ENCODE measurements at places on chromosomes 13 and 19. TPM values are rescaled to one million over a fixed set of nuclear protein-coding genes. Genes with fewer than 3 reads are reported as not detected.

The SLAIN1 gene
- total RNA-seq, result 25.7 TPM

The SOX1 gene
- total RNA-seq, result not detected

The ERICH4 gene
- total RNA-seq, result not detected

The CABP5 gene
- 0.38 TPM for total RNA-seq

The COL4A1 gene
- total RNA-seq, result not detected

The ZNF235 gene
- total RNA-seq, result 11.6 TPM

The SHANK1 gene
- 0.75 TPM for total RNA-seq

The SYNE4 gene
- total RNA-seq, result 1.5 TPM

The PABPC3 gene
- 0.18 TPM for total RNA-seq

The GIPC3 gene
- total RNA-seq, result 0.28 TPM

DNA sequence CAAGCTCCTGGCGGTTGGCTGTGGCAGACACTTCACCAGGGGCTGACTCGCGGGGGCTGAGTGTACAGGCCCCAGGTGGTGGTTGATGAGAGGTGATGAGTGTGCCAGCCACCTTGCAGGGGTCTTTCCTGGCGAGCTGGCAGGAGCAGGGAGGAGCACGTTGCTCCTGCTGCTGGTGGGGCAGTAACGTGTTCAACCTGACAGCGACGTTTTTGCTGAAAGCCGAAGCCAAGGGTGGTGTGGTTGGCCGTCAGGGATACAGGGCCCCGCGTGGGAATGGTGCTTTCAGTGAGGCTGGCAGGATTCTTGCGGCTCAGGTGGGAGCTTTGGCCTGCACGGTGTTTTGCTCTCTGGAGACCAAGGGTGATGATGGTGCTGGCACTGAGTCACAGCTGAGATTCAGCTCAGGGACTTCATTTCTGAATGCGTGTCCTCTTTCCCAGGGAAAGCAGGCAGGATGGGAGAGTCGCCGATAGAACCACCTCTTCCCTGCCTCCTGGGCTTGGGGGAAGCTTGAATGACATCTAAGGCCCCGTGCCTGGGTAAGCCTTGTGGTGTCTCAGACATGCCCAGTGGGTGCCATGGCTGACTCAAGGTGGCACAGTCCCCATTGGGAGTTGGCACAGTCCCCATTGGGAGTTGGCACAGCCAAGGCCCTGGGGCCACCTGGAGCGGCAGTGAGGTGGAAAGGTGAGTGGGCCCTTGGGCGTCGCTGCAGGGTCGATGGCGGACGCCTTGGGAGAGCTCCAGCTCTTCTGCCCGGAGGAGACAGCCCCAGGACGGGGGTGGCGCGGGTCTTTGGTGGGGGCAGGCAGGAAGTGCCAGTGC lies 8.8 kb downstream of the DAZAP1 start:
- DNase-seq, result no peak

- no peak for DNase-seq
Observed at GRCh38 chr19:49858088-49858985, 7.4 kb downstream of the PTOV1 start.

DNA sequence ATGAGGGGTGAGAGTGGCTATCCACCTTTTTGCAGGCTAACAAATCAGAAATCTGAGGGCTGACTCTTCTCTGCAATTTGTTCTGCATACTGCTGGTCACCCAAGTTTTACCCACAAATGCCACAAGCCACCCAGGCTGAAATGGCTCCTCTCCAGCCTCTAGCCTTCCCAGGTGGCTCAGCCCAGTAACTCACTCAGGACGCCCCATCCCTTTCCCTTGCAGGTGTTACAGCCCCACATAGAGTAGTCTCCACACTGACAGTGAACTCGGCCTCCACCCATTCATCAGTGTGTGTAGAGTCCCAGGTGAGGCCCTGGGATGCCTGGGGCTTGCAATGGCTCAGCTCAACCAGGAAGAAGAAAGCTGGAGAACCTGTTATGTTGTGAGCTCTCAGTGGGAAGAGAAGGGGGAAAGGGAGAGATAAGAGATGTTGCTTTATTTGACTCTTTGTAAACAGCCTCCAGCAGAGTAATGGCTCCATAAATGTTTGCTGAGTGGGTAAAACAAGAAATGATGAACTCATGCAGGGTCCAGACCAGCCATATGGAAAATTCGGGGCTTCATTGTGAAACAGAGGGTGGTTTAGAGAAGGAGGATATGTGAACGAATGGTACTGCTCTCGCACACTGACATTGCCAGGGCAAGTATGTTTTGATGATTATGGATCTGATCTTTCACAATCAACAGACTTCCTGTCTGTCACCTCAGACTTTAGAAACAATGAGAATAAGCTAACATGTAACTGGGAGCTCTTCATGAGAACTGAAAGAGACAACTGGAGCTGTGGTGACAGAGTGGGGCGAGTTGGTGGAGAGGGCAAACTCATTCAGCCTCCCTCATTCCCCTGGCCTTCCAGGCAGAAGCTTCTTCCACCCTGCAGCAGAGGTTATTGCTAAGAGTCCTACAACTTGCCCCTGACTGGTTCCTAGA lies 74.2 kb upstream of the RFC3 start:
- peak; percentile 41 for DNase-seq

DNA sequence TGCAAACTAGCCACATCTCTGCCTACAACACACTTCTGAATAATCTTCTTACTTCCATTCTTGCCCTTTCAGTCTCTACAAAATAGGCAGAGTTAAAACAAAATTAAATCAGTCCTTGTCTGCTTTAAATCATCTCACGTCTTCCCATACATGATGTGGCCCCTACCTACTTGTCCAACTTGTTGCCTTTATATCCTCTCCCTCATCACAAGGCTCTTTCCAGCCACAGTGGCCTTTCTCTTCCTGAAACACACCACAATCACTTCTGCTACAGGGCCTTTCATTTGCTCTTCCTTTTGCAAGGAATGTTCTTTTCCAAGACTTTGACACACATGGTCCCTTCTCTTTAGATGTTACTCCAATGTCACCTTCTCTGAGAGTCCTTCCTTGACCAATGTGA lies 1.7 kb downstream of the RBM26 start:
- DNase-seq, result no peak

GRCh38 chr13:40315416-40316064 lies 350.9 kb downstream of the FOXO1 start:
- DNase-seq, result peak; percentile 80

DNA sequence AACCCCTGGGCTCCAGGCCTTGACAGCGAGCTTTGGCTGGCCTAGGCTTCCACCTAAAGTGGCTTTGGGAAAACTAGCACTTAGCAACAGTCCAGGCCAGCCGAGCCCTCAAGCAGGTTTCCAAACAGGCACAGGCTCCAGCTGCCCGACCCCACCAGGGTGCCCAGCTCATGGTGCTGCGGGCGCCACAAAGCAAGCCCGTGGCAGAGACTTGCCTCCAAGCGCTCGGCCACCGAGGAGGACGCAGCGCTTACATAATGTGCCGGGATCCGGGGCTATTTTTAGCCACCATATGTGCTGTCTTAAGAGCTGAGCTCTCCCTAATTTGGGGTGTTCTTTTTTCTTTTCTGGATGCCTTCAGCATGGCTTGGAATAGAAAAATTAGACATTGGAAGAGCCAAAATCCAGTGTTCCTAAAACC lies 56.1 kb upstream of the F7 start:
- no peak for DNase-seq

DNA sequence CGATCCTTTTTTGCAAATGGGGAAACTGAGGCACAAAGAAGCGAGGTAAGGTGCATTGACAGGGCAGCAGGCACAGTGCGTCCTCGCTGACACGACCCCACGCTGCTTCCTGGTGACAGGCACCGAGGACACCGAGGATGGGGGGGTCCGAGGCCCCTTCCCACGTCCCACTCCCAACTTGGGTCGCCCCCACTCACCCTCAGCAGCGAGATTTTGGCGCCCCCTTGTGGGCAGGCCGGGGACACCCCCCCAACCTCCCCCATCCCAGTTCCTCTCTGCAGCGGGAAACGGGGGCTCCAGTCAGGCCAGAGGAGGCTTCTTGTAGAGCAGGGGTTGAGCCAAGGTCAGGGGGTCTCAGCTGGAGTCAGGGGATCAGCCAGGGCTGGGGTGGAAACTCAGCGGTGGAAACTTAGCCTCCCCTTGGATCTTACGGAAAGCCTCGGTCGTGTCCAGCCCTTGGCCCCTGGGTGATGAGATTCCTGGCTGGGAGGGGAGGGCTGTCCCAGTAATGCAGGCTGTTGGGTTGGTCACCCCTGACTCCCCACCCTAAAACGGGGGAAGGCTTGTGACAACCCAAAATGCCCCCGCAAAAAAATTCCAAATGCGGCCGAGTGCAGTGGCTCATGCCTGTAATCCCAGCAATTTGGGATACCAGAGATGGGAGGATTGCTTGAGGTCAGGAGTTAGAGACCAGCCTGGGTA lies 8.2 kb downstream of the SMIM24 start:
- peak; percentile 30 for DNase-seq

- no peak for DNase-seq
Observed at GRCh38 chr13:107960301-107960700, 255.0 kb downstream of the LIG4 start.

DNA sequence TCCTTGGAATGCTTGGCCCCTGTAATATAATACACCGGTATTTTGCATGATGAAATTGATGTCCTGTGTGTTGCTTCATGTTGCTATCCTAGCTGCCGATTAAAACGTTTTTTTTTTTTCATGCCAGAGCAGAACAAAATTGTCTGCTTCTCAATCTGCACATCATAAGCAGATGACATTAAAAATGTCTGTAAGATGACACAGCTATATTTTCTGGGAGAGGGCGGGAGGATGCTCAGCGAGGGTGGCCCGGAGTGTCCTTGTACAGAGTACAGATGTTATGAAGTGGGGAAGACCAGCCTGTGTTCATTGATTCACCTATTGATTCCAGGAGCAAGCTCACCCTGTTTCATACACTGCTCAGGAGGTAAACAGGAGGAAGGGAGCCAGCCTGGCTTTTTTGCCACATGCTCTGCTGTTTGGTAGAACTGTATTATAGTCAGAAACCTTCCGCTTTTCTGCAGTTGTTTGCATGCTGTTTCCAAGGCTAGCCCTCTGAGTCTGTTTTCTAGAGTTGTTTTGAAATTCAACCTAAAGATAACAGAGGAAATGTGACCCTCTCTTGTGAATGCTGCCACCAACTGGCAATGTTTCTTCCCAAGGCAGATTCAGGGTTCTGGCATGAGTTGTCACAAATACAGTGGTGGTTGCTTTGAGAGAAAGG lies 4.7 kb upstream of the IRS2 start:
- DNase-seq, result no peak

DNA sequence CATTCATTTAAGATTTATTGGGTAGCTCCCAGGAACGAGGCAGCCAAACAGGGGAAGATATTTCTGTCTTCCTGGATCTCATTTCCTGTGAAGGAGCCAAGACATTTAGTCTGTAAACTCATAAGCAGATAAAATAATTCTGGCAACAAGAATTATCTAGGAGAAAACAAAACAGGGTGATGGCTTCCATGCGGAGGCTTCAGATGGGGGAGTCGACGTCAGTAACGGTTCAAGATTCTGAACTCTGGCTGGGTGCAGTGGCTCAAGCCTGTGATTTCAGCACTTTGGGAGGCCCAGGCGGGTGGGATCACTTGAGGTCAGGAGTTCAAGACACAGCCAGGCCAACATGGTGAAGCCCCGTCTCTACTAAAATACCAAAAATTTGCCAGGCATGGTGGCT lies 1.3 kb downstream of the GNA15 start:
- no peak for DNase-seq

- no peak for DNase-seq
Observed at GRCh38 chr19:9323557-9323918, 441 bp upstream of the ZNF559 start.

GRCh38 chr13:76499891-76500290 lies 386.3 kb downstream of the KCTD12 start:
- no peak for DNase-seq

DNA sequence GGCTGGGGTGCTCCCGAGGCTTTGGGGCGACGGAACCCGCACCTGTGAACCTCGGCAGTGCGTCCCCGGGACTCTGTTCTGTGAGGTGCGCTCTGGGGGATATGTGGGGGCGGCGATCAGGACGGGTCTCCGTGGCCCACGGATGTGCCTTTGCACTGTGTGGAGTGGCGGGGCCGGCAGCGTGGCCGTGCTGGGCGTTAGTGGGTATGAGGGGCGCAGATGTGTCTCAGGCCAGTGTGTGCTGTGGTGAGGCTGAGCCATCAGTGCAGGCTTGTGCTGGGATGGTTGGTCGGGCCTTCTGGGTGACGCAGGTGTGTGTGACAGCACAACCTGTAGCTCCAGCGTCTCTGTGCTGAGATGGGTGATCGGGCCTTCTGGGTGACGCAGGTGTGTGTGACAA lies 16.9 kb downstream of the ZNF331 start:
- no peak for DNase-seq

- no peak for DNase-seq
Observed at GRCh38 chr19:39150807-39151600, 25.4 kb downstream of the PAK4 start.

DNA sequence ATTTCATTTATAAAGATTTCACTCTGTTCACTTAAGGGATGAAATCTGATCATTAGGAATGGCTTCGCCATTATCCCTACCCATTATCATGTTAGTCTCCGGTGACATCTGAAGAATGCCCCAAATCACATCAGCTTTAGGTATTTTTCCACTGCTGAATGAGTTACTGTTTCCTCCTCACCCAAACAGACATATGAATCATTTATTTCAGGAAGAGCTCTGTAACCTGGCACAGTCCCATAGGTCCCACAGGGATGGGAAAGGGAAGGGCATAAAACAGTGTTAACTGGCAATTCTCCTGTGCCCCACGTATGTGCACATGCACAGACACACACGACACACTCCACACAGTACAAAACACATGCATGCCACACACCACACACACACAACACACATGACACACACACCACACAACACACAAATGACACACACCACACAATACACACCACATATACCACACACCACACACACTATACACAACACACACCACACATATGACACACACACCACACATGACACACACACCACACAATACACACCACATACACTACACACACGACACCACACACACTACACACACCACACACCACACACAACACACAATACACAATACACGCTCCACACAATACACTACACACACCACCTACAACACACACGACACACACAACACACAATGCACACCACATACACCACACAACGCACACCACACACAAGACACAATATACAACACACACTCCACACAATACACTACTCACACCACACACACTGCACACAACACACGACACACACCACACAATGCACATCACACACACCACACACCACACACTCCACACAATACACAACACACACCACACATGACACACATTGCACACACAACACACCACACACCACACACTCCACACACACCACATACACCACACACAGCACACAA lies 15.4 kb downstream of the TMEM255B start:
- DNase-seq, result no peak

DNA sequence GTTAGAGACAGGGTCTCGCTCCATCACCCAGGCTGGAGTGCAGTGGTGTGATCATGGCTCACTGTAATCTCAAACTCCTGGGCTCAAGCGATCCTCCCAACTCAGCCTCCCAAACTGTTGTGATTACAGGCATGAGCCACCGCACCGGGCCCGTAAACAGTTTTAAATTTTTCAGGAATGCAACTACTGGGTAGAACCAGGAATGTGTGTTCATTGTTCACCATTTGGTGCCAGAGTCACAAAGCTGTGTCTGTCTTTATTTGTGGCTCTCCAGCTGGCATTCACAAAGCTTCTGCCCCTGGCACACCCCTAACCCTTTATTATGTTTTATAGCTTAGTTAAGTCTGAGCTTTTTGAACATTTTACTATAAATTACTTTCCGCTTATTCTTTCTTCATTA lies 19.8 kb upstream of the ACP7 start:
- DNase-seq, result no peak

- DNase-seq, result no peak
Observed at GRCh38 chr13:33340631-33341030, 55.1 kb upstream of the STARD13 start.

GRCh38 chr19:33416307-33417215 lies 43.1 kb downstream of the CEBPG start:
- DNase-seq, result peak; percentile 72
